ENCODE measurements at places on chromosomes 2 and 18.

- no peak for DNase-seq
Observed at GRCh38 chr18:56541340-56541739, 97.1 kb downstream of the TXNL1 start.

GRCh38 chr2:98747888-98748287 lies 17.0 kb upstream of the MGAT4A start:
- DNase-seq: no peak

GRCh38 chr2:9140645-9141044 lies 66.0 kb upstream of the ASAP2 start:
- no peak for DNase-seq

DNA sequence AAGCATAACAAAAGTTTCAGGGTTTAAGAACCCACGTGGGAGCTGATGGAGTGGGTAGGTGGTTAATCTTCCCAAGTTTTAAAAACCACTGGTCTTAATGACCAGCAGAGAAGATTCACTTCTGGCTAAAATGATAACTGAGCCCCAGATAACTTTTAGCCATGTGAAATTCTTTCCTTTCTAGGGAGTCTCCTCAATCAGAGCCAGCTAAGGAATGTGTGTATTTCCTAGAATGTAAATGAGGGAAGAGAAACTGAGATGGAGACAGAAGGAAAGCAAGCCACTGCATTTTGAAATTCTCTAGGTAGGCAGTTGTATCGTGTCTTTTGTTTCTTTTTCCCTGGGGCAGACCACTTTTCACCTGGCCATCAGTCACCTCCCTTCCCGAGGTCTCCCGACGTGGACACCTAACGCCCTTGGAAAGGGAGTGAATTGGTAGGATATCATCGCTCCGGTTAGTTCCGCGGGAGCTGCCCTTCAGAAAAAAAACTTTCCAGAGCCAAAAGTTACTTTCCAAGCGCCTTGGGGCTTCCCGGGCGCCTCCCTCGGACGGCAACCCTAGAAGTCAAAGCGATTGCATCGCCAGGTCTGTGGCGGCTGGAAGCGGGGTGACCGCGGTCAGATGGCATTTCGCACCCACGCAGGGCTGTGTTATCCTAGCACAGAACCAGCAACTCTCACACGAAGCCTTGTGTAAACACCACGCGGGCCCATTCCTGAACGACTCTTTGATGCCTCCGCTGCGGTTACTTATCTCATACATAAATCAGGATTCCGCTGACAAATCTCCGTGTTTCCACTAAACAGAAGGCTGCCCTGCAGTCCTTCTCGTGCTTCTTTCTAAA lies 1.3 kb downstream of the COLEC12 start:
- no peak for DNase-seq

DNA sequence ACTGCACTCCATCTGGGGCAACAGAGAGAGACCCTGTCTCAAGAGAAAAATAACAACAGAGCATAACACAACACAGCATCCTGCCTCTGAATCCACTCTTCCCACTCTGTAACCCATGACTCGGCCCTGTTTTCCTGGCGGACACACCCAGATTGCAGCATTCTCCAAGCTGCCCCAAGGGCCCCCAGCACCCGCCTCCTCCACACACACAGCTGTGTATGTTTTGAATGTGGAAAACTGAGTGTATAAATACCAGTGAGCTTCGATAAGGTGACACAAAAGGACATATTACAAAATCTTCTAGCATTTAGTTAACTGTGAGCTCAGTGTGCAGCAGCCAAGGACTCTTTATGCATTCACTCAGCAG lies 13.0 kb downstream of the IMPA2 start:
- no peak for DNase-seq

DNA sequence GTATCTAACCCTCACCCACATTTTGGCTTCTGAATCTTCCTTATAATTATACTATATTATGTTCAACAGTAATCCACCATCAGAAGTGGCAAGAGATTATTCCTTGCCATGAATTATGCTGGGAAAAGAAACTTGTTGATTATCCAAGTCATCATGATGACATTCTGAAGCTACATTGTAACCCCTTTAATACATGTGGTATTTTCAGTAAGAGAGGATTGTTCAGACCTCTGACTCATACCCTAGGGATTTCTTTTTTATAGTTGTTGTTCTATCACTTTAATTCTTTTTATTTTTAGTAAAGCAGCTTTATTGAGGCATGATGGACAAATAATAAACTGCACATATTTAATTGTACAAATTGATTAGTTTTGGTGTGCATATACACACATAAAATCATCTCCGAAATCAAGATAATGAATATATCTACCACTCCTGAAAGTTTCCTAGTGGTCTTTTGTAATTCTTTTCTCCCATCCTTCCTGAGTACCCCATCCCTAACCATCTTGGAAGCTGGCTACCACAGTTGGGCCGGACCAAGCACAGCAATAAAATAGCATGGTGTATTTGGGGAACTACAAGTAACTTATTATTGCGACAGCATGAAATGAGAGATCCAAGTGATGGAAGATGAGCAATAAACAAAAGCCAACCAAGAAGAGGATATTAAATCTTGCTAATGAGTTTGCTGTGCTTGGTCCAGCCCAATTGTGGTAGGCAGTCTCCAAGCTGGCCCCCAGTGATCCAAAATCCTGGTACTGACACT lies 159.9 kb downstream of the BARD1 start:
- no peak for DNase-seq

GRCh38 chr2:218856167-218856895 lies 3.3 kb upstream of the WNT6 start:
- DNase-seq: no peak

DNA sequence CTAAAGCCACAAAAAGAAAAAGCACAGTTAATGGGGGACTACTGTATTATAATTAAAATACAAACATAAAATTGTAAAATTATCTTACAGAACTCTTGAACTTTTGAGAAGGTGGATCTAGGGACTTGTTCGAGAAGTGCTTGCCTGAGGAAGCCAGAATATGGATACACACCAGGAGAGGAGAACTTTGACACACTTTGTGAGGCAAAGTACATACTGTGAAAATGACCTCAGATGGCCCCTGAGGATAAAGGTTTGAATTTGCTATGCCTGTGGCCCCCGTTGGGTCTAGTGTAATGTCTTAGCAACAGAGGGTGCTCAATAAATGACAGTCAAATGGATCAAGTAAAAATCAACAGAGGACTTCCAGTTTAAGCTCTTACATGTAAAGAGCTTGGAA lies 148.2 kb upstream of the CYP1B1 start:
- DNase-seq: no peak

DNA sequence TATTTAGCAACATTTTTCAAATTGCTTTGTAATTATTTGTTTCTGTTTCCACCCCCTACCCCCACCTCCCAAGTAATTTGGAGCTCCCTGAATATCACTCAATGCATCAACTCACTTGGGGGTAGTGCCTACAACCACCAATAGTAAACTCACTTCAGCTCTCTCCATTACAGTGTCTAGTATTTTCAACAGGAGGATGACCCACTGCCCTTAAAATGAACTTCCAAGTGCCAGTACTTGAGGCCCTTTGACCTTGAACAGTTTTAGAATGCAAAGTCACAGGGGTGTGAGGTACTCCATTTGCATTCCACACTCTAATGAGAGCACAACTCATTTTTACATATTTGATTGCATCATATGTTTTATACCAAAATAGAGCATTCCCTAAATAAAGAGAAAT lies 523.0 kb downstream of the ERBB4 start:
- no peak for DNase-seq

GRCh38 chr18:36203360-36203895 lies 16.1 kb downstream of the MOCOS start:
- no peak for DNase-seq

- no peak for DNase-seq
Observed at GRCh38 chr2:131577812-131578211, 50.1 kb downstream of the CCDC74A start.

- no peak for DNase-seq
Observed at GRCh38 chr18:2997429-2997828, 15.5 kb downstream of the LPIN2 start.

DNA sequence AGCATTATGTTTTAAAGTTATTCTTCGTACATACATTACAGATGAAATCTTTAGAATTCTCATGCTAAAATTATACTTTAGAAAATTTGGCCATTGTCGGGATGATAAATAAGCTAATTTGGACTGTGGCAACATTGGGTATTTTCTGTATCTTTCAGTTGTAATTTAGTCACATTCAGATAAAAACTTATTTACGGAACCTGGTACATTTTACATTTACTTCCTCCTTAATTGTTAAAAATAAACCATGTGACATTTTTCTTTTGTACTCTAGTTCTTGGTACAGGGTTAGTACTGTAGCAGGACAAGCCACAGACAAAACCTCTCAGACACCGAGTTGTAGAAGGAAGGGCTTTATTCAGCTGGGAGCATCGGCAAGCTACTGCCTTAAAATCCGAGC lies 4.2 kb downstream of the CNDP2 start:
- no peak for DNase-seq

DNA sequence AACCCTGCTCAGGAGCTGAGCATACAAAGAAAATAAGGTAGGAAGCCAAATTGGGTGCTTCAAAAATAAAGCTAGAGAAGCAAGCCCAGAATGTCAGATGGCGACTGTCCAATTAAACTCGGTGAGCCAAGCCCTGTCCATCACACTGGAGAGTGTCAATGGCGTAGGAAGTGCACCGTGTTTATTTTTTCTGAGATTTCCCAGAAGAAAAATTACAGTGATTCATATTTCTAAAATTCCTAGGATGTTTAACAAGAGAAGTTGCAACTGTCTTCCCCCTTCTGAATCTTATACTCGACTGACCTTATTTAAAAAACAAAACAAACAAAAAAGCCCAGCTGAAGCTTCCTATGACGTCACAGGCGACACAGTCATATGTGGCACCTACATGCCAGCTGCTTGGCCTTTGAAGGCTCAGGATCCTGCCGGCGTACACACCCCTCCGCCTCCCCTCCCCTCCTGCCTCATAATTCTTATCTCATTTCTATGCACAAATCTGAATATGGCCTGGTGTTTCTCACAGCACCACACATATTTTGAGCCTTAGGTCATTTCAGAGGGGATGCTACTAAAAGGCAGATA lies 60.8 kb downstream of the MBP start:
- DNase-seq: no peak

DNA sequence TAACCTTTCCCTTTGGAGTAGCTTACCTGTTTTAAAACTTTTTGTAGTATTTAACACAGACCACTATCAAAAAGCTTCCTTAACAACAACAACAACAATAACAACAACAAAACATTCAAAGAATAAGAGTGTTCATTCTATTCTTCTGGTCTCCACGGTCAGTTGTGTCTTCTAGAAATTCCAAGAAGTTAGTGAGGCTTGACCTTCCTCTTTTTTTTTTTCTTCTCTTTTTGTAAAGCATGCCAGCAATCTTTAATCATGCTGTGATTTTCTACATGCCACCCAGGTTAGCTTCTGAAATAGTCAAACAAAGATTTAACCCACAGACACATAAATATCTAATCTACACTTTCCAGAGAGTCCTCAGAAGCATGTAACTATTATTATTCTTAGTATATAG lies 28.4 kb upstream of the KLHL14 start:
- DNase-seq: no peak

DNA sequence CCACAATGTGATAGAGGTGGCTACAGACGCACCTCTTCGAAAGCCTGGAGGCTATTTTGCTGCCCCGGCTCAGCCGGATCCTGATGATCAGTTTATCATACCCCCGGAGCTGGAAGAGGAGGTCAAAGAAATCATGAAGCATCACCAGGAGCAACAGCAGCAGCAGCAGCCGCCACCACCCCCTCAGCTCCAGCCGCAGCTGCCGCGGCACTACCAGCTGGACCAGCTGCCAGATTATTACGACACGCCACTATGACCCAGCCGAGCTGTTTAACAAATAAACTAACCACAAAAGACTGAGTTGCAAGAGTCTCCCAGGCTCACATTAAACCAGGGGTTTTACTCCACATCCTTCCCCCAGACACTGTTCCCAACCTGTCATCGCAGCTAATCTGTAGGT lies 263.8 kb downstream of the PHLPP1 start:
- DNase-seq: peak; percentile 38

DNA sequence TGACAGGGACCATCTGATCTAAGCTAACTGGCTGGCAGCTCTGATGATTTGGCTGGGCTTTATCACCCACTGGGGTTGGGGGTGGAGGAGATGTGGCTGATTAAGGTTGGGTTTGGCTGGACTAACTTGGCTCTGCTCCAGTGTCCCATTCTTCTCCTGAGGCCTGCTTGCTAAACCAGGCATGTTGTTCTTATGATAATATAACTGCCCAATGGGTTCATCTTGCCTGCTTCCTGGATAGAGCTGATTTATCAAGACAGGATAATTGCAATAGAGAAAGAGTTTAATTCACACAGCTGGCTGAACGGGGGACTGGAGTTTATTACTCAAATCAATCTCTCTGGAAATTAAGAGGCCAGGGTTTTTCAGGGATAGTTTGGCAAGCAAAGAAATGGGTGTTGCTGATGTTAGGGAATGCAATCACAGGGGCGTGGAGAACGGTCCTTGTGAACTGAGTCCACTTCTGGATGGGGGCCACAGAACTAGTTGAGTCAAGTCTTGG lies 150.4 kb downstream of the PTH2R start:
- DNase-seq: peak; percentile 34

GRCh38 chr2:105577762-105578161 lies 166.9 kb upstream of the NCK2 start:
- DNase-seq: no peak

GRCh38 chr2:181112916-181113315 lies 132.5 kb downstream of the UBE2E3 start:
- no peak for DNase-seq

DNA sequence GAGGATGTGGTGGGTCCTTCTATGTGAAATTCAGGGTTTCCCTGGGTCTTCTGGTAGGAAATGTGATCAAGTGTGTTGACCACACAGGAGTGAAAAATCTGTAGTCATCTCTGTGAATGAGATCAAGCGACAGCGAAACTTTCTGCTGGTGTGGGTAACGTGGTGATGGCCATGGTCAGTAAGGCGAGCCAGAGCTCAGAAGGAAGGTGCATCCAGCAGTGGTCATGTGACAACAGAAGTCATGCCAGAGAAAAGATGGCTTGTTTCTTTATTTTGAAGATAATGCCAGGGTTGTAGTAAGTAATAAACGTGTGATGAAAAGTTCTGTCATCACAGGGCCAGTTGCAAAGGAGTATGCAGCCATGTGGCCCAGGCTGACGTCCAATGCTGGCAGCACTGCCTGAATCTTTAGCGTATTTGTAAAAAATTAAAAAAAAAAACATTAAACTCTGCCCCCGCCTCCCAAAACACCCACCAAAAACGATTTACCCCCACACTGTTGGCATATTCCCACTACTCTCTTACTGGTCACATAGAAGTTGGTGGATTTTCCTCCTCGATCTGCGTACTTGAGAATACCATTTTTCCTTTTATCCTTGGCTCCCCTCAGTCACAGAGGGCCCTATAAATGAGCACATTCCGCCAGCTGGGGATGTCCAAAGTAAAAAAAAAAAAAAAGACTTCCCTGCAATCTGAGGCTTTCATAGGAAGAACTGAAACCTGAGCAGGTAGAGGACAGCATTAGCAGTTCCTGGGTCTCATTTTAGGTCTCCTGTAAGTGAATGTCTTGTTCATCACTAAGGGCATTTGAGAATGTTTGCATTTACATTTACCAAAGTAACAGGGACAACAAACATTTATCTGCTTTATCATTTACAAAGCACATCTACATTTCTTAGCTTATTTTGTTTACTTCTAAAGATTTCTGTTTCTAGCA lies 70.6 kb downstream of the SLC4A3 start:
- DNase-seq: no peak
